ENCODE measurements at places on chromosomes 12 and 14.

DNA sequence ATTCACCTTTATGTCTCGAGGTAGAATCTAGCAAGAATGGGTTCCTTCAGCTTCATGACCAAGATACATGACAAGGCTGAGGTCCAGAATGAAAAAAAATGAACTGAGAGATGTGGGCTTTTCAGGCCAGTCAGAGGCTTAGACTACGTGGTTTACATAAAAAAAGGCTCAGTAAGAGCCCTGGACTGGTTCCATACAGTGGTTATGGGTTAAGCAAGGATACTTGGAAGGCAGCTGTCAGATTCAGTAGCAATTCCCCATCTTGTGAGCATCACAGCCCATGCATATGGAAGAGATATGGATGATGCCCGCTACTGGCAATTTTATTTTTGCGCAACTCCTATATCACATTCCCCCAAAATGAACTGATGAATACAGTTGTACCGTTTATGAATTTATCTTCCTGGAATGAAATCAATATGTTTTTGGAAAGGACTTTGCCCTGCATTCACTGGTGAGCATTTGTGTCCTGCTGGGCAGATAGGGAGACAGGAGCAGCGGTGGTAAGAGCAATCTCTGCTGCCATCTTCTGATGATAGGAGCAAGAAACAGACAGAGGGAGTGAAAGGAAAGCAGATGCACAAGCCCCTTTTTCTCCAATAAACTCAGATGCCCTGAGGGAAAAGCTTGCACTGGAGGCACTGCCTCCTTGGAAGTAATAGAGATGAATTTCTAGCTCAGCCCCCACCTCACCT lies 280.4 kb downstream of the GALC start:
- no peak for DNase-seq

GRCh38 chr14:52834440-52834842 lies 43.0 kb upstream of the GNPNAT1 start:
- DNase-seq = no peak

GRCh38 chr12:65171073-65171472 lies 1.7 kb downstream of the LEMD3 start:
- DNase-seq = no peak

DNA sequence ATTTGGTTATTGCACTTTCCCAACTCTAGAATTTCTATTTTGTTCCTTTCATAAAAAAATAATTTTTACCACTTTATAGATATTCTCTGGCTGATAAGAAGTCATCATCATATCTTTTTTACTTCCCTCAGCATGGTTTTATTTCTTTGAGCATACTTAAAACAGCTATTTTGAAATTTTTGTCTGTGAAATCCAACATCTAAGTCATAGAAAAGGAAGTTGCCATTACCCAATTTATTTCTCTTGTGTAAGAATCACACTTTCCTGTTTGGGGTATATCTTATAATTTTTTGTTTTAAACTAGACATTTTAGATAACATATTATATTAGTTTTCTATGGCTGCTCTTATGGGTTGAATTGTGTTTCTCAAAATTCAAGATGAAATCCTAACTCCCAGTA lies 400.2 kb upstream of the OR4E1 start:
- no peak for DNase-seq

DNA sequence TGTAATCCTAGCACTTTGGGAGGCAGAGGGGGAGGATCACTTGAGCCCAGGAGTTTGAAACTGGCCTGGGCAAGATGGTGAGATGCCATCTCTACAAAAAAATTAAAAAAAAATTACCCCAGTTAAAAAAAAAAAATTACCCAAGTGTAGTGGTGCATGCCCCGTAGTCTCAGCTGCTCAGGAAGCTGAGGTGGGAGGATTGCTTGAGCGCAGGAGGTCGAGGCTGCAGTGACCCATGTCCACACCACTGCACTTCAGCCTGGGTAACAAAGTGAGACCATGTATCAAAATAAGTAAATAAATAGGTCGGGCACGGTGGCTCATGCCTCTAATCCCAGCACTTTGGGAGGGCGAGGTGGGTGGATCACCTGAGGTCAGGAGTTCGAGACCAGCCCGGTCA lies 128.8 kb downstream of the VRK1 start:
- DNase-seq = no peak

DNA sequence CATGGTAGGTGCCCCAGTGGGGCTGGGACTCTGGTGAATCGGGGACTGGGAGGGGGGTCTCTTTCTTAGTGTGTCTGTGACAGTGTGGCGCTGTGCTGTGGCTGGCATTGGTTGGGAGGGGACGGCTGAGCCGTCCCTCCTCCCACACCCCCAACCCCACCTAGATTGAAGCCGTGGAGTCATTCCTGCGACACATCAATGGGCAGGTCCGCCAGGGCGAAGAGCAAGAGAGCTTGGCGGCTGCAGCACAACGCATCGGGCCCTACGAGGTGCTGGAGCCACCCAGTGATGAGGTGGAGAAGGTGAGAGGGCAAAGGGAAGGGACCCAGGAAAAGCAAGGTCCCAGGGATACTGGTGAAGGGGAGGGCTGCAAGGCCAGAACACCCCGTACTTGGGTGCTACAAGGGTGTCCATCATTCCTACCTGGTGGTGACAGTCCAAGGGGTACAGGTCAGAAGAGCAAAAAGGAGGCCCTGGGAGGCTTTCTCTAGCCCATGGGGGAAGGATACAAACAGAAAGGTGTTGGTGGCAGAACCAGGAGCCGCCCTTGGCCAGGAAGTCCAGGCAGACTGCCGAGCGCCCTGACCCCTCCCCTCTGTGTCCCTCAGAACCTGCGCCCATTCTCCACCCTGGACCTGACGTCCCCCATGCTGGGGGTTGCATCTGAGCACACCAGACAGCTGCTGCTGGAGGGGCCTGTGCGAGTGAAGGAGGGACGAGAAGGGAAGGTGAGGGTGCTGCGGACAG lies 7.4 kb downstream of the PLEKHG6 start:
- DNase-seq = no peak

GRCh38 chr14:56243110-56243509 lies 124.9 kb downstream of the PELI2 start:
- no peak for DNase-seq

DNA sequence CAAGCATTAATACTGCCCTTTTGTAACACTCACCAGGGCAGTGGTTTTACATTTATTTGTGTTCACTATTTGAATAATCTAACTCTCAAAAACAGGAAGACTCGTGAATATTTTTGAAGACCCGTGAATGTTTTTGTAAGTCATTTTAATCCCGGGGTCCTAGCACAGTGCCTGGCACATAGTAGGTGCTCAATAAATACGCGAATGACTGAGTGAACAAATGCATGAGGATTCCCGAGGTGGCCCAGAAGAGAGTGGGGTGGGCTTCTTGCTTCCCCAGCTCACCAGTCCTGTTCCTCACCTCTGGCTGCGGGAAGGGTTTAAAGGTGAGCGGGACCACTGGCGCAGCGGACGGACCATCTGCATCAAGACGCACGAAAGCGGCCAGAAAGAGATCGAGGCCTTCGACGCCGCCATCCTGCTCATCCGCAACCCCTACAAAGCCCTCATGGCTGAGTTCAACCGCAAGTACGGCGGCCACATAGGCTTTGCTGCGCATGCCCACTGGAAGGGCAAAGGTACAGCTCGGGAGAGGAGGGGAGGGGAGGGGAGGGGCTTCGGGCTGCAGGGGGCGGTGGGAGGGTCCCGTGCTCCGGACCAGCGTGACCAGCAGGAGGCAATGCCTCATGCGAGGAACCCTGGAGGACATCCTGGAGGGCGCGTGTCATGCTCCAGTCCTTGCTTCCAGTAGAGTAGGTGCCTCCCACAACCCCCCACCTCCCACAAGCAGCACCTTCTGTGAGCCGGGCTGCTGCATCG lies 98.9 kb downstream of the CMKLR1 start:
- DNase-seq = no peak

- DNase-seq = no peak
These were observed 599 bp downstream of the PAPLN start for GRCh38 chr14:73237786-73238423.

GRCh38 chr14:39219075-39219499 lies 14.6 kb upstream of the MIA2 start:
- no peak for DNase-seq

DNA sequence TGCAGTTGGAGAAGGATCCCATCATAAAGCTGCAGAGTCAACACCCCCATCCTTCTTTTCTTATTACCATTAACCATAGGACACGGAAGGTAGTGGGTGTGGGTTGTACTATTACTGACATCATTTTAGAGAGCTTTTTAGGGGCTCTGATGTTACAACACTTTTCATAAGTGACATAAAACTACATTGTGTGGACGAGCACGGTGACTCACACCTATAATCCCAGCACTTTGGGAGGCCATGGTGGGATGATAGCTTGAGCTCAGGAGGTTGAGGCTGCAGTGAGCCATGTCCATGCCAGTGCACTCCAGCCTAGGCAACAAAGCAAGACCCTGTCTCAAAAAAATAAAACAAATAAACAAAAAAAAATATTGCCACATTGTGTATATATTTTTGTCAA lies 167.1 kb downstream of the DUSP6 start:
- no peak for DNase-seq

DNA sequence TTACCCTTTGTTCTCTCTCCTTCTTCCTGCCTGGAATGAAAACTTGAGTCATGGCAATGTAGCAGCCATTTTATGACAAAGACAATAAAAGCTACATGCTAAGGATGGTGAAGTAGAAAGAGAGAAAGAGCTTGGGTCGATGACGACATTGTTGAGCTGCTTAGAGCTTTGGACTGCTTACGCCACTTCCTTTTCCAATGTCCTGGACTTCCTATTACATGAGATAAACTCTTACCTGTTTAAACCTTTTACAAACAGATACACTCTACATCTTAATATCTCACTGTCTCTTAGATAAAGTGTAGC lies 70.1 kb downstream of the PEBP1 start:
- DNase-seq = no peak

GRCh38 chr12:57092529-57092862 lies 3.6 kb downstream of the NAB2 start:
- DNase-seq = no peak

DNA sequence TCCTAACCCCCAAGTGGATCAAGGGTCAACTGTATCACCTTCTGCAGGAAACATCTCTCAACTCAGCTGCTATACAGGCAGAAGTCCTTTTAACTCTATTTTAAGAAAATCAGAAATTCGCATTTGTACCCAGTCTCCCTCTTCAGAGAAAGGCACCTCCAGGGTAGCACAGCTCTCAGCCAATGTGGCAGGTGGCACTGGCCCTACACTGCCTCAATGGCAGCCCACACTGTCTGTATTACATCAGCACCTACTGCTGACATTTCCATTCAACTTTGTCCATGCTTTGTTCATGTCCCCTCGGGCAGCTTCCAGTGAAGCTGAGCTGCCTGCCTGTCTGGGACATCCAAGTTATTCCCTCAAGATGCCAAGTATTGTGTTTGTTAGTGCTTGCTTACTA lies 8.8 kb downstream of the SPTSSA start:
- no peak for DNase-seq

DNA sequence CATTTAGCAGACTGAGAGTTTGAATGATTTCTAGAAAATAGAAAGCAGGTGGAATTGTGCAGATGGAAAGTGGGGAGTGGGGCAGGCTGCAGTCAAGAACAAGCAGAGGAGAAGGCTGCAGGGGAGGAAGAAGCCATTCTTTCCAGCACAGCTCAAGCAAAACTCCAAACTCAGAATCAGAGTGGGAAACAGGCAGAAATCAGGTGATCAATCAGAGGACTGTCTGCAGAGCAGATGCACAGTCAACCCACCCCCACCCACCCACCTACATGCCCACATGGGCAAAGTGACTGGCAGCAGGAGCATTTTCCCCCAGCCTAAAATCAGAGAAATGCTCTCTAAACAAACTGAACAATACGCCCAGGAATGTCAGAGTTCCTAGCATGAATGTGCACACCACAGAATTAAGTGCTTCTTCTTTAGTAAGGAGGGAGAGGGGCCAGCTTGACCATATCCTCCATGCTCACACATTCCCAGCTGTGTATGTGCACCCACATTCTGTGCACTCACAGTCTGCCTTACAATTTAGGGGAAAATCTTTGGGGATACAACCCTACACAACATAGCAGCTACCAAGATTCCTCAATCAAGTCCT lies 194.1 kb upstream of the PLEKHA5 start:
- no peak for DNase-seq

DNA sequence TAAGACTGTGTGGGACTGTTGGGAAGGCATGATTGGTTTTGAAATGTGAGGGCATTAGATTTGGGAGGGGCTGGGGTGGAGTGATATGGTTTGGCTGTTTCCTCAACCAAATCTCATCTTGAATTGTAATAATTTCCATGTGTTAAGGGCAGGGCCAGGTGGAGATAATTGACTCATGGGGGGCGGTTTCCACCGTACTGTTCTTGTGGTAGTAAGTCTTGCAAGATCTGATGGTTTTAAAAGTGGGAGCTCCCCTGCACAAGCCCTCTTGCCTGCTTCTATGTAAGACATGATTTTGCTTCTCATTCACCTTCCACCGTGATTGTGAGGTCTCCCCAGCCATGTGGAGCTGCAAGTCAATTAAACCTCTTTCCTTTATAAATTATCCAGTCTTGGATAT lies 76.6 kb upstream of the PPFIA2 start:
- DNase-seq = no peak

DNA sequence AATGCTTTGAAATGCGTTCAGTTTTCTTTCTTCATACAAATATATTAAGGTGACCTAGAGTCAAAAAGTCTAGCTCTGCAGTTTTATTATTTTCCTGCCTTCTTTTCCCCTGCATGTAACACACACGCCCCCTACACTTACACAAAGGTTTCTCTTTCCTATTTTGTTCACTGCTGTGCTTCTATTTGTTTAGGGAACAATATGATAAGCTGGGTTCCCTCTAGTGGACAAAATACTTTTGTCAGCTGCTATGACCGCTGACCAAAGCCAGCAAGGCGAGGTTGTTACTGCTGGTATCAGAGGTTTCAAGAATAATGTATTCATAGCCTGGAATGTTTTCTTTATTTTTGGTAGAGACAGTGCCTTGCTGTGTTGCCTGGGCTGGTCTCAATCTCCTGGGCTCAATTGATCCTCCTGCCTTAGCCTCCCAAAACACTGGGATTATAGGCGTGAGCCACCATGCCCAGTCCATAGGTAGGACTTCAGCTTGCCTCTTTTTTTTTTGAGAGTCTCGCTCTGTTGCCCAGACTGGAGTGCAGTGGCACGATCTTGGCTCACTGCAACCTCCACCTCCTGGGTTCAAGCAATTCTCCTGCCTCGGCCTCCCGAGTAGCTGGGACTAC lies 33.4 kb downstream of the FNTB start:
- DNase-seq = no peak

GRCh38 chr14:75022655-75023054 lies 19.9 kb downstream of the EIF2B2 start:
- no peak for DNase-seq

DNA sequence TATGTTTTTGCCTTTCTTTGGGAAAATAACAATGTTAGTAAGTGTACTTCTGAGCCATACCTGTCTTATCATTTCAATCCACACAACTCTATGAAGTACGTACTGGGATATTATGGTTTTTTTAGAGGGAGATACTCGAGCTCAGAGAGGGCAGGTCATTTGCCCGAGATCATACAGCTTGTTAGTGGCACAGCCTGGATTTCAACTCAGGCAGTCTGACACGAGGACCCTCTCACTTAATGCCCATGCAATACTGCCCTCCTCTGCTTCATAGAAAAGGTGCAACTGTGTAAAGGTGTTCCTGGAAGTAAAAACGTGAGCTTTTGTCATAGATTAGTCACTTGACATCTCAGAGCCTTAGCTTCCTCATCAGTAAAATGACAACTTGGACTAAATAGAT lies 128.0 kb downstream of the NDUFA12 start:
- DNase-seq = no peak

- DNase-seq = no peak
These were observed 603.3 kb upstream of the TMEM132C start for GRCh38 chr12:127663716-127664115.
